KBM-7 (cell line): ENCODE measurements at places on chromosomes 3 and 15.

DNA sequence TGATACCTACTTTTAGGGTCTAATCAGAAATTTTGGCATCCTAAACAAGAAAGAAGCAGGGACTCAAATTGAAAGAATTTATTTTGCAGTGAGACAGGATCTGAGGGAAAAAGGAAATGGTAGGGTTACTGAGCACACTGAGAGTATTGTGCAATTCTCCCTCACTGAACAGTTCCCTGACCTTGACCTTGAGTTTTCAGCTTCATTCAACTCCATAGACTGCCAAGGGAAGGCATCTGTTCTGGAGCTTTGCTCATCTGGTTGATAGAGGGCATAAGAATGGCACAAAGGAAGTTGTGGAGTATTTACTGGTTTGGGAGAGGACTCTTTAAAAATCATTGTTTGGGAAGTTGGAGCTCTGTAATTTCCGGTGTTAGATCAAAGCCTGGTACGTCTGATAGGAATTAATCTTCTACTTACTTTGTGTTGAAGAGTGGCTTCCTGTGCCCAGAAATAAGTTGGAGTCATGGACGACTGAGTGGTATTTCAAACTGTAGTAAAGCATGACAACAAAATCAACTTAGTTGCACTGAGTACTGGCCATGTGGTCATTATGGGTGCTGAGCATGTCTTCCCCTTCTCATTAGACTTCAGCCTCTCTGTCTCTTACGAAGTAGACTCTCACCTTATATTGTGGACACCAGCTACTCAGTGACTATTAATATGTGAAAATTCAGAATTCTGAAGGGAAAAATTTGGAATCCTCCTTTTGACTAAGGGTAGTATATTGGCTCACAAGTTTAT lies 40.8 kb downstream of the CLDN1 start:
- no peak for DNase-seq

- no peak for DNase-seq
These were observed 35.2 kb downstream of the ZIC4 start for GRCh38 chr3:147371140-147371539.

GRCh38 chr3:171326717-171327440 lies 133.3 kb downstream of the TNIK start:
- DNase-seq, result no peak

DNA sequence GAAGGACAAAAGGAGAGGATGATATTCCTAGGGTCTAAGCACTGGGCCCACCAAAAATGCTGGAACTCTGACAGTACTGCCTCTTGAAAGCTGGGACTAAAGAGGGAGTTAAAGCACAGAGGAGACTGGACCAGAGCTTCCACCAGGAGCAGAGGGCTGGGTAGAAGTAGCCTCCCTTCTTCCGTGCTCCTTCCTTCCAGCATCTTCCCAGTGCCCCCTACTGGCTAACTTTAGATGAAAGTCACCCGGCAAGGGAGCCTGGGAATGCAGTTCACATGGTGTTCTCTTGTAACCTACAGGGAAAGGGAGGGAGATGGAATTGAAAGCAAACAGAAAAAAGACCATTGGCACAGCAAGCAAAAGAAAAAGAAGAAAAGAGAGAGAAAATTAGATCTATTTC lies 106.1 kb upstream of the COL8A1 start:
- peak; percentile 53 for DNase-seq

DNA sequence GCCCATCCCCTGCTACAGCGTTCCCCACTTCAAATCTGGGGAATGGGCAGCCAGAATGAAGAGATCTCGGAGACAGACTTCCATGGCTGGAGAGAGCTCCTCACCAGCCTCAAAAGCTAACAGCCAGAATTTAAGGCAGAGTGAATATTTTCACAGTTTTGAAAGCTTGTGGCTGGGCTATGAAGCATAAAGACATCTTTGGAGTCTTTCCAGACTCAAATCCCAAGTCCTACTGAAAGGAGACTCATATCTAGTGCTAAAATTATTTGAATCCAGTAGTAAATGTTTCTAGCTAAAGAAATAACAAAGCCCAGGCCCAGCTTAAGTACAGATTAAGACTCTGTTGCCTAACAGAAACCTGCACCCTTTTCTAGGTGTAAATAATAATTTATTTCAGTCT lies 628.4 kb upstream of the ALCAM start:
- no peak for DNase-seq

DNA sequence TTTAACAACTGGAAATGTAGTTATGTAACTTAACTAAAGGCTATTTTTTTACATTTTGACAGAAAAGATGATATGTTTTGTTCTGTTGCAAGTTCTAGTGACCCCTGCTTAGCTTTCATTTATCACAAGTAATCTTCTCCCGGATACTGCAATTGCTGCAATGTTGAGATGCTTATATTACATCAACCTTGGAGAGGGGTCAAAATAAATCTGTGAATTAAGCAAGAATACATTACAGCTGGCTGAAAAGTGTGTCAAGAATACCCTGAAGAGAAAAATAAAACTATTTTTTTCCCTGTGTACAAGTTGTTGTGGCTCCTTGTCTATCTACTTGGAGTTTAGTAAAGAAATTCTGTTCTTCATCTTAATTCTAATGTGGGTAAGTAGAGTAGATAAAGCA lies 232.1 kb upstream of the GOLIM4 start:
- no peak for DNase-seq
